ENCODE measurements at places on chromosomes 3 and 15.

GRCh38 chr3:190265796-190266195 lies 56.5 kb downstream of the CLDN1 start:
- no peak for DNase-seq

GRCh38 chr3:83734656-83735055 lies 1224.1 kb upstream of the CADM2 start:
- no peak for DNase-seq

GRCh38 chr3:184662187-184662586 lies 49.7 kb downstream of the MAGEF1 start:
- no peak for DNase-seq

- no peak for DNase-seq
Observed at GRCh38 chr15:72850833-72851232, 67.3 kb upstream of the ADPGK start.
